ENCODE measurements at places on chromosomes 2 and 18.

GRCh38 chr2:149399934-149400615 lies 69.7 kb downstream of the LYPD6 start:
- DNase-seq = no peak

- DNase-seq = no peak
Observed at GRCh38 chr2:204134421-204134820, 197.9 kb downstream of the ICOS start.

DNA sequence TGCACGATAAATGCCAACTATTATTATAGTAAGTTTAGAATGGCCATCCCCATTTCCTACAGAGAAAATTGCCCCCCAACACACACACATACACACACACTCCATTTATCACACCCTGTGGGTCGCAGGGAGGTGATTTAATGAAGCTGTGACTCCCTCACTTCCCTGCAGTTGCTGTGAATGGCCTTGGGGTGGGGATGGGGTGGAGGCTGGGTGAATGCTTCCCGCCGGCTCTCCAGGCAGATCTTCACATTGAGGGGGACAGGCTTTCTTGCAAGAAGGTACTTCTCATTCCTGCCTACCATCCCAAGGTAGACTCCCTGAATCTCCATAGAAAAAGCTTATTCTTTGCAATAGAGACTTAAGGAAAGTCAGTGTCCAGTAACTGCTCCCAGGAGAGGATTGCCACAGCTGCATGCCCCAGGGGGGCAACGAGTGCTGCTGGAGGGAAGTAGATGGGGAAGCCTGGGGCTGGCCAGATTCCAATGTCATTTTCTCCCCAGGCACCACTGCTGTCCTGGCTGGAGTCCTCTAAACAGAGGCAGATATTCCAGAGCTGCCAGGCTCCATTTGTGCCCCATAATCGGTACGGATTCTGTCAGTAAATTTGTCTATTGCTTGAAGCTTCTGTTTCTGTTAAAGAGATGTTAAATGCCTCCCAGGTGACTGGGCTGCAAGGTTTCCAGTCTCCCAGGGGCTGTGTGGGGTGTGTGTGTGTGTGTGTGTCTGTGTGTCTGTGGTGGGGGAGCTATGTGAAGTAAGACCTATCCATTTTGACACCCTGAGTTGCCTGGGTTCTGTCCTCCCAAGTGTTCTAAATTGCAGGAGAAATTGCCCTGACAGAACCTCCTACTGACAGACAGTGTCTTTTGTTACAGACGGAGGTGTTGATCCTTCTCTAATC lies 265.5 kb downstream of the SRBD1 start:
- no peak for DNase-seq

DNA sequence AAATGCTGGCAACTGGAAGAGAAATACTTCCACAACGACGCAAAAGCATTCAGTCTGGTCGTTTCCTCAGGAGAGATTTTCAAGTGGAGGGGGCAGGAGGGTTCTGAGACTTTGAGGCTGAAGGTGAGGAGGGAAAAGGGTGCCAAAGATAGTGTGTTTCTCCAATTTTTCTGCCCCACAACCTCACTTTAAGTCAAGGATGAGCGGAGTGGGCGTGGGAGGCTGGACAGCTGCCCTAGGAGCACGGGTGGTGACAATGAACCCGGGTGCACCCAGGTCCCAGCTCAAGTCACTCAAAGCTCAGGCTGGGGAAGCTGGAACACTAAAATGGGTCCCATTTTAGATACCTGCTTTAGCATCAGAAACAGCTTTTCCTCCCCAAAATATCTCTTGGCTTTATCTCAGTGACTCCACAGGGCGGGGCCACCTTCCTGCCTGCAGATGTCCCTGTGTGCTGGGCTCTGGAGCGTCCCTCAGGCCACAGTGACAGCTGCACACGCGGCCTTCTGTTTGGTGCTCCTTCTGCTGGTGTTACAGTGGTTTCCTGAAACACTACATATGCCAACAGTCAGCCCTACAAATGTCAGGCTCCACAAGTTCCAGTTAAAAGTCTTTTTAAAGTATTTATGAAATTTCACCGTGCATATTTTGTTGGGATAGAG lies 1.4 kb upstream of the MBP start:
- DNase-seq = peak; percentile 35
